ENCODE measurements at places on chromosomes 11 and 22.

GRCh38 chr11:76736773-76737495, 46.2 kb upstream of the TSKU start:
- DNase-seq: no peak

GRCh38 chr22:43750751-43751150, 61.4 kb downstream of the EFCAB6 start:
- no peak for DNase-seq

GRCh38 chr11:21556926-21557325, 636.0 kb upstream of the ANO5 start:
- DNase-seq: no peak

GRCh38 chr11:31922450-31922849, 111.3 kb upstream of the PAX6 start:
- no peak for DNase-seq

DNA sequence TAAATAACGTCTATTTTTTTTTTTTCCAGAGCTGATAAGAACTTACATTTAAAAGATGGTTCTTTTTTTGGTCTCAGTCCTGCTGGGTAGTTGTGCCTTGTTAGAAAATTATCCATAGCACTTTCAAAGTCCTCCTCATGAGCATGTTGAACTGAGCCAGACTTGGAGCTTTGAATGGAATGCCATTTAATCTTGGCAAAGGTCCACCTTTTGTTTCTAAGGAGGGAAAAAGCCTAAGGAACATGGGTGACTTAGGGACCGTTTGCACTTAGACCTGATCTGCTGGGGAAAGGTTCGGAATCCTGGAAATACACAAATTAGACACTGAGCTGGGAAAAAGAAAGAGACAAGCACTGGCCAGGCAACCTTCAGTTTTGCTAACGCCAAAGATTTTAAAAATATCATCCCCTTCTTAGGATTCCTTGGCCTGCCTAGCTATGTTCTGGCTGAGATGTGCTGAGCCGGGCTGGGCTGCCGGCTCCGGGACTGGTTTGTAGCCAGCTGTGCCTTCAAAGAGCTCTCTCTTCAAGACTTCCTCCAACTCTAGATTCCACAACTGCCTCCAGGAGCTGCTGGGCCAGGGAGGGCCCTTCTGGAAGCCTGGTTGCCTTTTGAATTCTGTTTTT, 67.4 kb downstream of the ENDOD1 start:
- DNase-seq: peak; percentile 49

DNA sequence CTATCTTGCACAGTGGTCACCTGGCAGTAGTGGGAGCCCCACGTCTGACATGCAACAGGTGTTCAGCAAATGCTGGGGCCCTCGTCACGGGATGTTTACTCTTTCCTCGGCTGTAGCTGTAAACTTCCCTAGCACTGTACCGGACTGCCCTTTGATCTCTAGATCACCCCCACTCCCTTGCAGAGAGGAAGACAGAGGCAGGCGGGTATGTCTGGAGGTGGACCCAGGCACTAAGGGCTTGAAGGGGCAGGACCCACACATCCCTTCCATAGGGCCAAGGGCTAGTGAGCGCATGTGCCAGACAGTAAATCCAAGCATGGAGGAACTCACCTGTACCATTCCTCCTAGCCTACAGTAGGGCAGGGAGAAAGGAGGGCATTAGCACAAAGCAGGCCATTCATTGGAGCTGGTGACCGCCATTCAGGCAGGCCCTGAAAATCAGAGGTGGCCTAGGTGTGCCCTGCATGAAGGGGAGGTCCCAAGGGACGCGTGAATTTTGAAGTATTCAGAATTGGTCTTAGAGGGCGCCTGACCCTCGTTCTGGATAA, 1.9 kb upstream of the SMTN start:
- no peak for DNase-seq

- DNase-seq: no peak
Observed at GRCh38 chr22:30358541-30358940, 1.7 kb downstream of the CCDC157 start.

DNA sequence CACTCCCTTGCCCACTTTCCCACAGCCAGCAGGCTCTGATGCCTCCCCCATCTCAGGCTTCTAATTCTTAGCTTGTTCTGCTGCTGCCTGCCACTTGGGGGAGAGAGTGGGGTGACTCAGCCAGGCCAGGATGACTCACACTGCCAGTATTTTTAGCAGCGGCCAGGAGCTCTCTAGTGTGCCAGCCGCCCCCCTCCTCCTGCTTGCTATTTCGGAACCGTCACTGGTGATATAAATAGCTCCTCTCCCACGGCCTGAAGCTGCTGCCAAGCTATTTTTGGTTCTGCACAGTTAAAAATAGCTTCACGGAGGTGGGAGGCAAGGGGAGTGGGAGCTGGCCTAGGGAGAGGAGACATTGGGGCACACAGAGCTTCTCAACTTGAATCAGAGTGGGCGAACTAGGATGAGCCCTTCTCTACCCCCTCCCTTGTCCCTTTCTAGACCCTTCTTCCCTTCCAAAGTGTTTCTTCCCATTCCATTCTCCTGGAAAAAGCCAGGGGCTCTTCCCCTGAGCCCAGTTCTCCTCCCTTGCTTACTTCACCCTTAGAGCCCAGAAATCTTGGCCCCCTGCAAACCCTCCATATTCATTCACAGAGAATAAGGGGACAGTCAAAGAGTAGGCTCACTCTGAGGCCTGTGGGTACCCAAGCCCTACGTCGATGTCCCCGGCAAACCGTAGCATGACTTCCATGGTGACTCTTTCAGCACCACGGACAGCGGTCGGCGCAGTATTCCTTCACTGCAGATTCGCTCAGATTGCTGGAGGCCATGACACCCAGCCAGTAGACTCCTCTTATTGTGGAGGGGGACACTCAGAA, 2.5 kb upstream of the NPAS4 start:
- DNase-seq: peak; percentile 96

- DNase-seq: no peak
Observed at GRCh38 chr11:44633641-44634040, 68.2 kb downstream of the CD82 start.

- DNase-seq: no peak
Observed at GRCh38 chr11:93122535-93123235, 75.1 kb downstream of the SLC36A4 start.

DNA sequence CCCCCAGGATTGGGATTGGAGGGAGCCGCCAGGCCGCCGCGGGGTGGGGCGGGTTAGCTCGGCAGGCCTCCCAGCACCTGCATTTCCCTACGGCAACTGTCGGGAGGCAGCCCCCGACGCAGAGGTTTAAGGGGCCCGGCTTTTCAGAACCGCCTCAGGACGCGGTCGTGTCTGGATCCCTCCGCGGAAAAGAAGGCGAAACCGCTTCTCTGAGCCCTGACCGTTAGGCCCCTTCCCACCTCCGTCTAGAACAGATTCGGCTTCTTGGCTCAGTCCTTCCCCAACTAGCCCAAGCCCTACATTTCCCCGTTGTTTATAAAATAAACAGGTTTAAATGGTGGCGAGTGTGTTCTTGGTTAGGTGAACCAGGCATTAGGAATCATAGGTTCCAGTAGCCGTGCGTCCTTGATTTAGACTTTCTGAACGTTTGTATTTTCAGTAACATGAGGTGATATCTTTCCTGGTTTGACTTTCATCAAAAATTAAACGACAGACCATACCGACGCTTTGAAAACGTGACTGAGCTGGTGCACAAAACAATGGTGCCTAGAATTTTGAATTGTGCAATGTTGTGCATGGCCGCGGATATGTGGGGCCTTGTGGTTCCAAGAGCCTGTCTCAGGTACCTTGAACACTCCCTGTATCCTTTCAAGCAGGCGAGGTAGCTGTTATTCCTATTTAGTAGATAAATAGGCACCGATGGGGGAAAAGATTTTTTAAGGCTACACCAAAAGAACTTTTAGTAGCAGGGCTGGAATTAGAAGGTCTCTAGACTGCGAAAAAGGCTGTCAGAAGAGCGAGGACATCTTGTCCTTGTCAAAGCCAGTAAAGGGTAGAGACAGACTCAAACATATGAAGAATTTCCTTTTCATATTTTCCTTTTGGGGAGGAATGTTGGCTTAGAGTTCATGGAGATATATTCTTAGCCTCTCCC, 1.2 kb upstream of the HSPA8 start:
- DNase-seq: peak; percentile 68

DNA sequence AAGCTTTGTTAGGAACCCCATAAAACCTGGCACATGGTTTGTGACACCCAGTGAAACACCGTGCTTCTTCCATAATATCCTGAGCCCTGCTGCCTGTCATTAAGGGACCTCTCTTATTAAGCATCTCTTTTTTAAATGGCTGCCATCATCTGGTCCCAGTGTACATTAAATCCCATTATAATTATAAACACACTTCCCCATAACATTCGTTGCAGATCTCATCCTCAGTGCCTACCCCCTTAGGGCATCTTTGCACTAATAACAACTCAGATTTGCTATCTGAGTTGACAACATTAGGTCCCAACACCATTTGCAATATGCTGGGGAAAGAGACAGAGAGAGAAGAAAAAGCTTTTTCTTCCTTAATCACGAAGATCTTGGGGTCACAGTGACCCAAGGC, 4.7 kb upstream of the ZBTB16 start:
- DNase-seq: no peak

GRCh38 chr11:95266751-95267374, 35.9 kb upstream of the SESN3 start:
- DNase-seq: peak; percentile 46

DNA sequence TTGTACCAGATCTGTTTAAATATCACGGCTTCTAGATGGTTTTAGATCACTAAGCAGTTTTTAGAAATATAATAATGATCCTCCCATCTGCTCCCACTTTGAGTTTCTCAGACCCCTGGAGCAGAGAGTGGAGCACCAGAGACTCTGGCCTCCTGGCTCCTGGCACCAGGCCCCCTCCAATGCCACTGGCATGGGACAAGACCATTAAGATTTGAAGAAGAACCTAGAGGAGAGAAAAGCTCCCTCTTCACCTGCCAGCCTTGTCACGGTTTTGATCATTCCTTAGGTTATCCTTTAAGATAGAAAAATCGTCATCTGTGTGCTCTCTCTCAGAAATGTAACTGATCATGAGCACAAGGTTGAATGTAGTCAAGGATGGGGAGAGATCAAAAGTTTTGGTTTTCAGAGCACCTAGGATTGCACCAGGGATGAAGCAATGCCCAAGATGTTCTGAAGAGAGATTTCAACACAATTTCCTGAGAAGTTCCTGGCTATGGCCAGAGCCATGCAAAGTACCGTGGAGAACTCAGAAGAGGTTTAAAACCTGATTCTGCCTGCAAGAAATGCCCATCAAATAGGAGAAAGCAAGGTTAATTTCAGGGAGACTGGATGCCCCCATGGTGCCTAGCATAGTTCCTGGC, 22.2 kb downstream of the IL10RA start:
- no peak for DNase-seq

DNA sequence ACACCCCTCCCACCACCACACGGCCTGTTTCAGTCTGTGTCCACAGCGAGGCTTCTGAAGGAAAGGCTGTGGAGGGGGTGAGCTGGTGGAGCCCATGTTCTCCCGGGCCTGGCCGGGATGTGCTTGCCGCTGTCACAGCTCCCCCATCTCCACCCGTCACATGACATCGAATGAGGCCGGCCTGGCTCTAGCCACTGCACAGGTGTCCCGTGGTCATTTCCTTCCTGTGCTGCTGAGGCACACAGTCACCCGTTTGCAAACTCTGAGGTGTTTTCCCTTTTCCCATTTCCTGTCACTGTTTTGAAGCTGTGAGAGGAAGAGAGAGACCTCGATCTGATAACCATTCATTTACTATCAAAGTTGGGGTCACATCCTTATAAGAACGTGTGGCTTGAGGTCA, 55.7 kb upstream of the CLDN5 start:
- no peak for DNase-seq

- DNase-seq: no peak
Observed at GRCh38 chr11:45605051-45605450, 60.4 kb downstream of the CHST1 start.

All from AG10803 (cell line).